Aortic smooth muscle cell (primary cell): ENCODE measurements at places on chromosomes 2 and 18. TPM values are rescaled to one million over a fixed set of nuclear protein-coding genes. Genes with fewer than 3 reads are reported as not detected.

Gene CIB4
- total RNA-seq = not detected in 2 replicates

Gene GPBAR1
- total RNA-seq = 0.19 TPM in 1 of 2 replicates, not detected in the other

Gene UGT1A4
- not detected in 2 replicates for total RNA-seq

Gene NR4A2
- total RNA-seq = 1.1 and 9.4 TPM in 2 replicates

Gene FEV
- not detected in 2 replicates for total RNA-seq

Gene POTEF
- total RNA-seq = not detected in 2 replicates

Gene MALL
- 12.3 and 44.5 TPM in 2 replicates for total RNA-seq

Gene KLHL30
- total RNA-seq = 1.6 and 6.3 TPM in 2 replicates

Gene MBOAT2
- 14.3 and 15.9 TPM in 2 replicates for total RNA-seq

Gene IL36B
- total RNA-seq = not detected in 2 replicates

Gene HRH4
- under 0.01 and 0.06 TPM in 2 replicates for total RNA-seq

Gene SLC11A1
- 0.19 and 0.26 TPM in 2 replicates for total RNA-seq

Gene BUB1
- 19.3 and 28.0 TPM in 2 replicates for total RNA-seq
